ENCODE measurements at places on chromosomes 7 and 10.

- DNase-seq, result peak; percentile 98
These were observed 50.2 kb downstream of the MTURN start for GRCh38 chr7:30184791-30185487.

GRCh38 chr7:147047696-147048095, 931.1 kb downstream of the CNTNAP2 start:
- DNase-seq, result no peak

DNA sequence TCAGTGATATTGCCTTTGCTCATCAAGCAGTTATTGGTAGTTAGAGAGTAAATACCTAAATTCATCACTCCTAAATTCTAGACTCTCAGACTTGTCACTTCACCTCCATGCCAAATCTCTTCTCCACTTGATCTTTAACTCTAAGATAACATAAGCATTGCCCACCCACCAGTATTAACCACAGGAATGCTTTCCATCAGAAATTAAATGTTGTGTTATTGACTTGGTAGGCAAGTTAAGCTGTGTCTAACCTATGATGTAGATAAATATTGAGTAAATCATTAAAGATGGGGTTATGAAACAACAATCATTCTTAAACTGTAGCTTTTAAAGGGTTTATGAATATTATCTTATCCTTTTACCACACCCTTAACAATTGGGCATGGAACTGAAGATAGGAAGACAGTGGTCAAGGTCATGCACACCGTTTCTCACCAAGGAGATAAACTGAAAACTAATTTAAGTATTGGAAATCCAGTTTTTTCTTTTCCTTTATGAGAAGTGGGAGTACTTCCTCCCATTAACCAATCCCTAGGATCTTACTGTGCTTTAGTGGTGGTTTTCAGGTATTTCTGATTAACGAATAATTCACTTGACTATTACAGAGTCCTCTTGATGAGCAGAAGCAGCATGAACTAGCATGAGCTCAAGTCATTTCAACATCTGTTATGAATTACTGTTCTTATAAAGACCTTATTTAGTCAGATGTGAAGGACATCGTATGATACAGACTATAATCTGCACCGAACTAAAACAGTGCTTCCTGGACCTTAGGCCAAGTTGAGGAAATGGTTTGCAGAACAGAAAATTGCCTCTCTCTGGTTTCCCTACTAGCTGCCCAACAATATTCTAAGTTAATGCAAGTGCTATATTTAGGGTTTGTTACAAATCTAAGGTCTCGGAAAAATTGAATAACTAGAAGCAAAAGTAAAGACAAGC, 142.0 kb downstream of the LCOR start:
- DNase-seq, result no peak

GRCh38 chr7:47796347-47796746, 151.9 kb downstream of the PKD1L1 start:
- DNase-seq, result no peak

All from inflammatory macrophage treated with lipopolysaccharide for 4 hours (primary cell).